Mucosa of gallbladder (tissue), 1 donor: ENCODE measurements at places on chromosomes 1 and 21. TPM values are rescaled to one million over a fixed set of nuclear protein-coding genes. Genes with fewer than 3 reads are reported as not detected.

- DNase-seq = no peak
These were observed 11.1 kb upstream of the SSX2IP start for GRCh38 chr1:84701376-84701775.

DNA sequence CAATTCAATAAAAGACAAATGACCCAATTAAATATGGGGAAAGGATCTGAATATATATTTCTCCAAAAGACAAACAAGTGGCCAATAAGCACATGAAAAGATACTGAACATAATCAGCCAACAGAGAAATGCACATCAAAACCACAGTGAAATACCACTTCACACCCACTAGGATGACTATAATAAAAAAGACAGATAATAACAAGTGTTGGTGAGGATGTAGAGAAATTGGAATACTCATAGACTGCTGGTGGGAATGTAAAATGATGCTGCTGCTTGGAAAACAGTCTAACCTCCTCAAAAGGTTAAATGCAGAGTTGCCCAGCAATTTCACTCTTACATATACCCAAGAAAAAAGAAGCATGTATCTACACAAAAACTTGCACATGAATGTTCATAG, 48.9 kb downstream of the PIK3R3 start:
- DNase-seq = no peak

DNA sequence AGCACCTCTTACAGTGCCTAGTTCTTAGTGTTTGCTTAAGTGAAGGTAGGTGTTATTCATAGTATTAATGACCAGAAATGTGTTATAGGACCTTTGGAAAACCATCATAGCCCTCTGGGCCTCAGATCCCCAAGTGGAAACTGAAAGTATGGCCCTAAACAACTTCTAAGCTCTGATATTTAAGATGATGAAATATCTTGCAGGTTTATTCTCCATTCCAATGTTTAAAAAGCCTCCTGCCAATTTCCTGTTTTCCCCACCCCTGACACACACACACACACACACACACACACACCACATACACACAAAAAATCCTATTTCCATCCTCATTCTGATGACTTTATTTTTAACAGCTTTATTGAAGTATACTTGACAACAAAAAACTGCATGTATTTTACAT, 108.2 kb downstream of the DIRAS3 start:
- DNase-seq = no peak

- DNase-seq = peak; percentile 37
These were observed 648 bp downstream of the FAM76A start for GRCh38 chr1:27726173-27727044.

DNA sequence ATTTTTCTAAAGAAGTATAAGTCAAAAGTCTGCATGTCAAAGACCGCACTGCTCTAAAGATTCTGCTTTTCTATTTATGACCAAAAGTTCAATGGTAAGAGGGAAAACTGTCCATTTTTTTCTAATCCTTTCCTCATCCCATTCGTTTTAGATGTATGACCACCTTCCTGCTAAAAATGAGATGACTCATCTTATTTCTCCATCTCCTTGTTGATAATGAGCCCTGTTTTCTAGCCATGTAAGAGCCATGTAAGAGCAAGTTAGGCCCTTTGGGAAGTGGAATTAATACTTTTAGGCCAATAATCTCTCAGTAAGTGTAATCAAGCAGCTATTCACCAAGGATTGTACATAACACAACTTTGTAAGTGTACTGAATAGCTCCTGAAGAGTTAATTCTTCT, 475.6 kb upstream of the B3GALT2 start:
- DNase-seq = no peak

- no peak for DNase-seq
These were observed 1.4 kb downstream of the USP21 start for GRCh38 chr1:161160671-161161145.

DNA sequence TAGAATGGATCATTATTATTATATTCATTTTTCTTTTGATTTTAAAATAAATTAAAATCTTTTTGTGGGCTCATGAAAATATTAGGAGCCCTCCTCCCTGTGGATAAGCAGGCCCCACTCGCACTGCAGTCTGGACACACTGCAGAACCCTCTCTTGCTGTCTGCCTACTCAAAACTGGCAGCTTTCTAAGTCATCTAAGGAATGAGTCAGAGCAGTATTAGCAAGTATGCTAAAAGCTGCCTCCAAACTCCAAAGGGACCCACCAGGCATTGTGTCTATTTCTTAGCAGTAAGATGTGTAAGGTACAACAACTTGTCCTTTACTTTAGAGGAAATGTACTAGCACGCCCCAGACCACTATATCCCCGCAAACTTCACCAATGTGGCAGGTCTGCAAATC, 108.8 kb downstream of the SYF2 start:
- DNase-seq = no peak

DNA sequence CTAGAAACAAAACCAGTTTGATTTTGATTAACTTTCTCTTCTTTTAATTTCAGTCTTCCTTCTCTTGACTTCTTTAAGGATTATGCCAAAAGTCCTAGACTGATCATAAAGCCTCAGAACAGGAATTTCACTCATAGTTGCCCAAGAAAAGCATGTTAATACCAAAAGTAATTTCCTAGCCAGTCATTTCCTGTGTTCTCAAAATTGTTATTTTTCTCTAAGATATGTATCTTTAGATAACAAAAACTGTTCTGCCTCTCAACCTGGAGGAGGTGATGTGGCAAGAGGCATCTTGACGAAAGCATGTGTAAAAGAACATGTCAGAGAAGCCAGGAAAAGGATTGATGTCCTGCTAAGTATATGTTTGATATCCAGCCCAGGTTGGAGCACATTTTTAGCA, 78.0 kb upstream of the IPO9 start:
- DNase-seq = no peak

DNA sequence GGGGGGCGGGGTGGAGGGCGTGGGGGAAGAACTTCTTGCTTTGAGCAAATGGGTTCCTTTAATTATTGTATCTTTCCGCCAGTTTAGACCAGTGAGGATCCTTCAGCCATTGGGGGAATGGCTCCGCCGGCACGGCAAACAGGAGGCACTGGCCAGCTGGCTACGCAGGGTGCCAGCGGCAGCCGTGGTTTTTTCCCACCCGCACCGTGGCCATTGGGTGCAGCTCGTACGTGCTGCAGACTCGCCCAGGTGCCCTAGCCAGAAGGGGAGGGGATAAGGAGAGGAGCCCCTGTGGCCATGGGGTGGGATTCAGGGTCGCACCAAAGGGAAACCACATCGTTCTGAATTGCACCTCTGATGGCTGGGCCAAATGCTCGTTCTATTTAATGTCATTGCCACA, 65.6 kb downstream of the RGSL1 start:
- DNase-seq = no peak

GRCh38 chr1:117780687-117781475, 148.5 kb downstream of the GDAP2 start:
- DNase-seq = no peak

DNA sequence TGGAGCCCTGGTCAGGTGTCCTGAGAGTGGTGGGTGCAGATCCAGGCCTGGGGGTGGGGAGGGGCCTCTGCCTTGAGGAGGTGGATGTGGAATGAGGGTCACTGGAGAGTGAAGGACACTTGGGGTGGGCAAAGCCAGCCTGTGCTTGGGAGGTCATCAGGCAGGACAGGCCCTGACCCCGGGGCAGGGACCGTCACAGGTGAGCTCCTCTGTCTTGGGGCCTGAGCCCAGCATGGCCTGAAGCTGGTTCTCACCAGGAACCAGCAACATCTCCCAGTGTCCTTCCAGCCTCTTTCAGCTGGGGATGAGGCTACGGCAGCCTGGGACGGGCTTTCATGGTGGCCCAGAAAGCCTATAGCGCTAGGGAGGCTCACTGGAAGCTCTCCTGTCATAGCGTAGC, 831 bp upstream of the KRTAP10-2 start:
- no peak for DNase-seq

- no peak for DNase-seq
These were observed 187.2 kb downstream of the FGGY start for GRCh38 chr1:59484096-59484495.

GRCh38 chr21:40299451-40299850, 432.2 kb downstream of the PCP4 start:
- no peak for DNase-seq

GRCh38 chr1:34746785-34747637, 7.8 kb upstream of the GJB5 start:
- no peak for DNase-seq

- DNase-seq = no peak
These were observed 104.1 kb downstream of the SLC35F3 start for GRCh38 chr1:234008591-234008990.

GRCh38 chr21:43274022-43274945, 105.5 kb downstream of the CRYAA start:
- peak; percentile 60 for DNase-seq

GRCh38 chr1:112040891-112041740, 51.6 kb upstream of the KCND3 start:
- peak; percentile 12 for DNase-seq

- DNase-seq = peak; percentile 55
These were observed 39.0 kb downstream of the GALNT2 start for GRCh38 chr1:230105754-230106625.

DNA sequence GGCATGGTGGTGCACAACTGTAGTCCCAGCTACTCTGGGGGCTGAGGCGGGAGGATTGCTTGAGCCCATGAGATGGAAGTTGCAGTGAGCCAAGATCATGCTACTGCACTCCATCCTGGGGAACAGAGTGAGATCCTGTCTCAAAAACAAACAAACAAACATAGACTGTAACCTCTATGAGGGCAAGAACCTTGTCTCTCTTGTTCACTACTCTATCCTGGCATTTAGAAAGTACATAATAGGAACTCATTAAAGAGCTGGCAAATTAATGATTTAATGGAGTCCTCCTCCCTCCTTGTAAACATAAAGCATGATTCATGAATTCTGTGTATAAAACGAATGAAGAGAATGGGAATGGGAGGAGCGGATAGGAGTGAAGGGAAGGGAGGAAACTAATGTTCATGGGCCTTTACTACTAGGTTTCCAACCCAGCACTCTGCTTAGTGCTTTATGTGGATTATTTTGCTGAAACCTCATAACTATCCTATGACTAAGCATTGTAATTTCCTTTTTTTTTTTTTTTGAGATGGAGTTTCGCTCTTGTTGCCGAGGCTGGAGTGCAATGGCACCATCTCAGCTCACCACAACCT, 8.6 kb downstream of the LMOD1 start:
- no peak for DNase-seq

DNA sequence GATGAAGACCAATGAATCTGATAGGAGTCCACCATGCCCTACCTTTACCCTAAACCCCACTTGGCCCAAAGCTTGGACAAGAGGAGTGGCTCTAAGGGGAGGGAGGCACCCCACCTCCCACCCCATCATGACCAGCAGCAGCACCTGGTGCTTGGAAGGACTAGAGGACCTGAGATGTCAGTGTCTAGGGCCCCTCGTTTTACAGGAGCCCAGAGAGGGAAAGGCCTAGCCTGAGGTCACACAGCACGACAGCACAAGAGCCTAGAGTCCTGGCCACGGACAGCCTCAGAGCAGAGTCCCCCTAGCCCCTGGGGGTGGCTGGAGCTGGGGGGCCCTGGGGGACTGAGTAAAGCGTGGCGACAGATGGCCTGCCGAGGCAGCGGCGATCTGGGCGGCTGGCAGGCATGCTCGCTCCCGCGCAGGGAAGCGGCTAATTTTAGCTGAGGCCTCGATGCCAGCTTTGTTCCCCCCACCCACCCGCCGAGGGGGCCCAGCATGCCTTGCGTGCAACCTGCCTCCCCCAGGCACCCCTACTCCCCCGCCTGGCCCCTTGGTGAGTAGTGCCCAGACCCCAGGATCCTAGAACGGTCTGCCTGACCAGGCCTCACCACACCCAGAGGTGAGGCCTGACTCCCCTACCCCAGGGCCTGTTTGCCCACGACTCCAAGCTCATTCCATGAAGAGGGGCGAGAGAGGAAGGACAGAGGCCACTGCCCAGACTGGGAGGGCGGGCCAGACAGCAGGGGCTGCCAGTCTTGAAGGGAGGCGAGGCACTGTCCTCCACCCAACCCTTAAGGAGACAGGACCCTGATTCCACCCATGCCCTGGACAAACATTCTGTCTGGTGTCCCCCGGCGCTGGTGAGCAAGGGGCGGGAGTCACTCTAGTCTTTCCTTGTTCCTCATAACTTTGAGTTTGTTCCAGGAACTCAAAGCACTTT, 39.0 kb downstream of the AHDC1 start:
- DNase-seq = no peak

GRCh38 chr1:117275055-117275454, 64.3 kb upstream of the VTCN1 start:
- no peak for DNase-seq

DNA sequence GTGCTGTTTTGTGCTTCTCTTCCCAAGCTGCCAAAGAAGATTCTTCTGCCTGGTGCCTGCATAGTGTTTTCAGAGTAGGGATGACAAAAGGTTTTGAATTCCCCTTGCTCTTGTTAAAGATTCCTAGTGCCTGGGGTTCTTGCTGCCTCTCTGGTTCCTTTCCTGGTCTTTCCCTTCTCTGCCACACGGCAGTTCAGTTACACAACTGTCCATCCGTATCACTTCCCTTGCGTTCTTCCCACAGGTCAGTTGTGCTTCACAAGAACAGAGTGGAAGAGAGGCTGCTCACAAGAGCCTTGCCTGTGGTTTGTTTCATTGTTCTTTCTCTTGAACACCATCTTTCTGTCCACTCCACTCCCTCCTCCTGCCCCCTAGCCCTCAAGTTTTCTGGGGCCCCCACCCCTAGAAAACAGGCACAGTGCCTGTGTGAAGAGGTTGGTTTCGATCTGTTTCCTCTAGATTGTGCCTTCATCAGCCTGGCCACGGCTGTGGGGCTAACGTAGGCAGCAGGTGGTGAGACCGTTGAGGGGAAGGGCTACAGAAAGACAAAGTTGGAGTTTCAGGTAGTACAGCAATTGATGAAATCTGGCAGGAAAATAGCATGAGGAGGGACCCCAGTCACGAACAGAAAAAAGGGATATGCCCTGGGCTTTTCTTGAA, 5.8 kb downstream of the VASH2 start:
- no peak for DNase-seq

- DNase-seq = no peak
These were observed 940 bp upstream of the PRKCZ start for GRCh38 chr1:2049225-2049717.

GRCh38 chr1:3814771-3815561, 18.7 kb upstream of the LRRC47 start:
- DNase-seq = no peak

- DNase-seq = no peak
These were observed 23.2 kb upstream of the QSOX1 start for GRCh38 chr1:180131510-180131909.

GRCh38 chr1:199762572-199762971, 264.9 kb upstream of the NR5A2 start:
- no peak for DNase-seq

The BACH1 gene
- total RNA-seq = 50.0 TPM

The C8A gene
- 10.7 TPM for total RNA-seq

The IL19 gene
- not detected for total RNA-seq

The UROD gene
- total RNA-seq = 53.5 TPM

The ADAMTSL4 gene
- total RNA-seq = 17.2 TPM

The PDE9A gene
- 22.8 TPM for total RNA-seq

The RIMS3 gene
- total RNA-seq = 4.2 TPM

The MPL gene
- not detected for total RNA-seq

The CRNN gene
- total RNA-seq = not detected

The SDHB gene
- total RNA-seq = 89.7 TPM

The EXO1 gene
- 1.8 TPM for total RNA-seq

The REN gene
- not detected for total RNA-seq
